ENCODE measurements at places on chromosomes 1 and 21. TPM values are rescaled to one million over a fixed set of nuclear protein-coding genes. Genes with fewer than 3 reads are reported as not detected.

Gene LYPD8
- not detected for total RNA-seq

Gene TMEM82
- total RNA-seq, result not detected

Gene CFHR4
- total RNA-seq, result not detected

Gene RAB25
- total RNA-seq, result not detected

Gene FAM167B
- 0.80 TPM for total RNA-seq

Gene BACE2
- 23.3 TPM for total RNA-seq

Measured in A549 treated with CpdA at 1 μM for 4 hours (cell line).